ENCODE measurements at places on chromosomes 5 and 9.
A peak's percentile ranks its signal among the peaks of the same experiment; 100 is the strongest.

GRCh38 chr5:148466236-148466580 is 82.5 kb downstream of the FBXO38 start:
- DNase-seq: no peak

DNA sequence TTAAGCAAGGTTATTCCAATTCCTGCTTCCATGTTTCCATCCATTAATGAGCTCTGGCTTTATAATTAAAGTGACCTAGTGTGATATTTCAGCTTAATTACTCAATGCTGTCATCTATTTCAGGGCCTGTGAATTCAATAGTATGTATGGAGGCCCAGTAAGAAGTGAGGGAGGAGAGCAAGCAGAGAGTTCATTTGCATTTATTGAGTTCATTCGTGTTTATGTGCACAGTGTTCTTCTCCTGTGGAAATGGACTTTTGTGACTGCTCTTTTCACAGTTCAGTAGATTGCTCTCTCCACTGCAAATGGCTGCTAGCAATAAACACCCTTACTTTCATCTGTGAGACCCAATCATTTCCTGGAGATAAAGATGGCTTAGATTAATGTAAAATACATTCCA is 130.9 kb downstream of the CEMIP2 start:
- no peak for DNase-seq

GRCh38 chr9:31519011-31519410 is 865.4 kb upstream of the ACO1 start:
- DNase-seq: peak; percentile 14

- no peak for DNase-seq
Measured at GRCh38 chr5:150400316-150401075, 12.2 kb downstream of the CD74 start.

DNA sequence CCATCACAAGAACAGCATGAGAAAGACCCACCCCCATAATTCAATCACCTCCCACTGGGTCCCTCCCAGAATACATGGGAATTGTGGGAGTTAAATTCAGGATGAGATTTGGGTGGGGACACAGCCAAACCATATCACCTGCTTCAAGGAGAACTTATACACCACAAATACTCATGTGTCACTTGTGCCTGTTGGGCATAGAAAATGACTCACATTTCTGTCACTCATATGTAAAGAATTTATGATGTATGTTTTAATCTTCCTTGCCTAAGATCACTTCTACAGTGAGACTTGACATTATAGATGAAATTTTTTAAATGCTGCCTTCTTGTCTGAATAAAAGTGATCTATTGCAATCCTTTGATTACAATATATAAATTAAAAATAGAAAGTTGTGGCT is 23.0 kb upstream of the PRDM6 start:
- DNase-seq: no peak

- peak; percentile 100 for DNase-seq
Measured at GRCh38 chr5:169161022-169161680, 139.8 kb downstream of the SLIT3 start.

GRCh38 chr9:128512820-128513219 is 8.3 kb downstream of the GLE1 start:
- no peak for DNase-seq

- no peak for DNase-seq
Measured at GRCh38 chr5:180808461-180809000, 5.9 kb upstream of the MGAT1 start.

All from Caki2 (cell line).